Tibial nerve (tissue), 4 donors: ENCODE measurements at places on chromosomes 6 and 20. TPM values are rescaled to one million over a fixed set of nuclear protein-coding genes. Genes with fewer than 3 reads are reported as not detected.

- H3K4me1 ChIP-seq: peaks cover 12% of the 10 kb centered on the region
- H3K4me3 ChIP-seq: no peak overlapping the region
- H3K27me3 ChIP-seq: no peaks in the 10 kb centered on the region
- DNase-seq: peak; percentile 36
Observed at GRCh38 chr6:25359191-25359861, 80.2 kb downstream of the CARMIL1 start.

GRCh38 chr6:37761554-37762271, 57.8 kb upstream of the ZFAND3 start:
- no peaks in the 10 kb centered on the region for H3K27me3 ChIP-seq
- no peak overlapping the region for H3K27ac ChIP-seq
- no peak overlapping the region for H3K4me3 ChIP-seq
- no peak for DNase-seq
- H3K4me1 ChIP-seq: no peaks in the 10 kb centered on the region
- H3K36me3 ChIP-seq: no peaks in the 10 kb centered on the region

DNA sequence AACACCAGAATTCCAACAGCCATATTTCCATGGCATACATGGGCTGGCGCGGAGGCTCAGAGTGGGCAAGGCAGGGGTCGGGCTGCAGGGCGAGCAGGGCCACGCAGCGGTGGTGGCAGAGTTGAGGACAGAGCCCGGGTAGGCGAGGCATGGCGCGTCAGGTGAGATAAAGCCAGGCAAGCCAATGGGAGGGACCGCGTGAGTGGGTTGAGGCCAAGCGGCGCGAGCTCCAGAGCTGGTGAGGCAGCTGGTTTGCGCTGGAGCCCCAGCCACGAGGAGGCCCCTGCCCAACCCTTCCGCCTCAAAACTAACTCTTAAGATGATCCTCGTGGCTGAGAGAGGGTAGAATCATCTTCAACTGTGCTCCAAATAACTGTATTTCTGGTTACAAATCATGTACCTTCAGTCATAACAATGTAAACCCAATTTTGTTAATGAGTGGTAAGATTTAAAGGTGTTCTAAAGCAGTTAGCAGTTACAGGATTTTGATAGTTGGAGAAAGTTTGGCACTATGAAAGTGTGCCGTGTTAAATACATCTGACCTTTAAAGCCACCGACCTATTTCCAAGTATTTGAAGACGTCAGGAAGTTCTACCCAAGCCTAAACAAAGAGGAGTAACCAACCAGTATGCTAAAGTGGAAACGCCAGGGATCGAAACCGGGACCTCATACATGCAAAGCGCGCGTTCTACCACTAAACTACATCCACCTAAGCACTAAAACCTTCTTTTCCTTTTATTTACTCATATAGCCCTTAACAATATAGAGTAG, 107.9 kb downstream of the GPX5 start:
- H3K36me3 ChIP-seq: no peaks in the 10 kb centered on the region
- H3K4me3 ChIP-seq: no peak overlapping the region
- DNase-seq: no peak
- peaks cover 59% of the 10 kb centered on the region for H3K27me3 ChIP-seq
- peaks cover 15% of the 10 kb centered on the region for H3K4me1 ChIP-seq

DNA sequence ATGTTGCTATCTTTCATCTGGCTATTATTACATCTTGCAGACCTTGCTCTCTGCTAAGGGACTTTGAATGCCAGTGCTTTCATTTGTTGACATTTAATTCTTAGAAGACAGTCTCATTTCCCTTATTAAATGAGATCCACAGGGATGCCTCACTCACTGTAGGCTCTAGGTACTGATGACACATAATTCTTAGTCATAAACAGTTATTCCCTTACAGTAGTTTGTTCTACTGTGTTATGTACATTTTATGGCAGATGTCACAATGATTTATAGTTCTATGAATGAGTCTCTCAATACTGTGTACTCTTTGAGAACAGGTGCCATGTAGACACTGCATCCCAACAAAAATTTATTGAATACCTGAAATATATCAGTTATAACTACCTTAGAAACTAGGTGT, 70.3 kb downstream of the FAM83B start:
- no peak overlapping the region for H3K4me3 ChIP-seq
- no peaks in the 10 kb centered on the region for H3K4me1 ChIP-seq
- DNase-seq: no peak
- H3K36me3 ChIP-seq: no peaks in the 10 kb centered on the region
- no peaks in the 10 kb centered on the region for H3K27me3 ChIP-seq
- no peak overlapping the region for H3K27ac ChIP-seq

The SIRPG gene
- total RNA-seq: 0.30 TPM
